ELF-1 (cell line): ENCODE measurements at places on chromosomes 7 and 10.

DNA sequence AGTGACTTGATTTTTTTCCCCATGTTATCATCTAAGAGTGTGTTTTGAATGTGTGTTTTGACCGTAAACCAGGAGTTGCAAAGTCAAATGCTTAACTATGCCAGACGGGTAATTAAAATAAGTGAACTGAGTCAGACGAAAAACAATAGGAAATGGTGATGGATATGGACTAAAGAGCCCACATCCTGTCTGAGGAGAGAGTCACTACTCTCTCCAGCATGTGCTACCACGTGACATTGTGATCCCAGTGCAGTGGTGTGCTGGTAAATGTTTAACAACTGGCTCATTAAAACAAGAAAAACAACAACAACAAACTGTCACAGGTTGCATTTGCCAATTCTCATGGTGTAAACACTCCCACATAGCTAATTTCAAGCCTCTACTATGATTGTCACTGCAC is 164.3 kb downstream of the SUGCT start:
- DNase-seq: peak; percentile 6

- no peak for DNase-seq
Observed at GRCh38 chr7:134879815-134880475, 100.5 kb downstream of the CALD1 start.

GRCh38 chr7:68857571-68857970 is 740.7 kb upstream of the AUTS2 start:
- DNase-seq: no peak

DNA sequence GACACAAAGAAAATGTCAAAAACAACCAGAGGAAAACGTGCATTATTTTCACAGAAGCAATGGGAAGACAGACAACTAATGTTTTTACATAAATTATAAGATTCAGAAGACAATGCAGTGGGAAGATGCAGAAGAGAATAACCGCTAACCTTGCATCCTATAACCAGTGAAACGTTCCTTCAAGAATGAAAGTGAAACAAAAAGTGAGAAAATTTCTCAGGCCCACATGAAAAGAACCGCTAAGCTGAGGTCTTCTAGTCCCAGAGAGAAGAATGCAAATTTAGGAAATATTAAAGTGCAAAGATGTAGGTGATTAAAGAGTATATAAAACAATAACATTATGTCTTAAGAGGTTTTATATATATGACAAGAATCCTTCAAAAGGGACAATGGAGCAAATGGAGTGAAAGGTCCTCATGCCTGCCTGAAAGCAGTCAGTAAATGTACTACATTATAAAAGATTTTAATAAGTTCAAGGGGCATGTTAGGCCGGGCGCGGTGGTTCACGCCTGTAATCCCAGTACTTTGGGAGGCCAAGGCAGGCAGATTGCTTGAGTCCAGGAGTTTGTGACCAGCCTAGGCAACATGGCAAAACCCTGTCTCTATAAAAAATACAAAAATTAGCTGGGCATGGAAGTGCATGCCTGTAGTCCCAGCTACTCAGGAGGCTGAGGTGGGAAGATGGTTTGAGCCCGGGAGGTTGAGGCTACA is 43.1 kb upstream of the DDC start:
- no peak for DNase-seq

GRCh38 chr7:47968847-47969774 is 10.3 kb downstream of the HUS1 start:
- DNase-seq: peak; percentile 80

DNA sequence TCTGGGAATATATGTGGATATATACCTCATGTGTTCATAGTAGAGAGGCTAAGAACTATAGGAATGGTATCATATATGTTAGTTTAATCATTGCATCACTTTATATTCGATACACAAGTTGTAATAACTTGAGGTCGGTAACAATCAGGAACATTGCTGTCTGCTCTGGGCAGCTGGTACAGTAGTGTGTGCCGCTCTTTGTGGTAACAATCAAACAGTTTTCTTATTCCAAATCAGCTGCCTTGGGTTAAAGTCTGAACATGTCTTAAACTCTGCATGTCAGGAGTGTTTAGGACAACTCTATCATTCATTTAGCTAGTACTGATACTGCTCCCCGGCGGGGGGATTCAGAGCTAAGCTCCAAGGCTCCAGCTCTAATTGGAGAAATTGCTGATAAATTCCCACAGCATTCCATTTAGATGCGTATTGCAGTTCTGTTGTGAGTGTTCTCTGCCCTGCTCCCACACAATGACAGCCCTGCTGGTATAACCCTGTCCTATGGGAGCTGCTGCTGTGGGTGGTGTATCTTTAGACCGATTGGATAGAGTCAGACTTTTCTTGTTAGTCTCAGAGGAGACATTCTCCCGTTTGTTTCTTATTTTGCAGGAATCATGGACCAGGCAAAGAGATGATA is 707.5 kb upstream of the FZD8 start:
- peak; percentile 62 for DNase-seq

GRCh38 chr7:8592167-8592566 is 158.8 kb downstream of the NXPH1 start:
- no peak for DNase-seq

DNA sequence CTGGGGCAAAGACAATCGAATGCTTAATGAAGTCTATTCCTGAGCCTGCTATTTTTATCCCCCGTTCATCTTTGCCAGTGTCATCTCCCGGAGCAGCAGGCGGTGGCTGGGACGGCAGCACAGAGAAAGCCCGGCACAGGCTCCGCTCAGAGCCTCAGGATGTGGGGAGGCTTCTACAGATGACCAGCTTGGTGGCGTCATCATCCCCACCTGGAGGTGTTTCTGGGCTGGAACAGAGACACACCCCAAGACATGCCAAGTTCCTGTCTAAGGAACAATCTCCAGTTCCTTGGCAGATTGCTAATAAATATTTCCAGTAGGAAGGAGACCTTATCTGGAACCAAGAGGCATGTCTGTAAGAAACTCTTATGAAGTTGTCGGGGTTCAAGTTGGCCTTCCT is 552.4 kb upstream of the MGMT start:
- no peak for DNase-seq

- no peak for DNase-seq
Observed at GRCh38 chr10:88032566-88032965, 169.1 kb downstream of the PTEN start.

DNA sequence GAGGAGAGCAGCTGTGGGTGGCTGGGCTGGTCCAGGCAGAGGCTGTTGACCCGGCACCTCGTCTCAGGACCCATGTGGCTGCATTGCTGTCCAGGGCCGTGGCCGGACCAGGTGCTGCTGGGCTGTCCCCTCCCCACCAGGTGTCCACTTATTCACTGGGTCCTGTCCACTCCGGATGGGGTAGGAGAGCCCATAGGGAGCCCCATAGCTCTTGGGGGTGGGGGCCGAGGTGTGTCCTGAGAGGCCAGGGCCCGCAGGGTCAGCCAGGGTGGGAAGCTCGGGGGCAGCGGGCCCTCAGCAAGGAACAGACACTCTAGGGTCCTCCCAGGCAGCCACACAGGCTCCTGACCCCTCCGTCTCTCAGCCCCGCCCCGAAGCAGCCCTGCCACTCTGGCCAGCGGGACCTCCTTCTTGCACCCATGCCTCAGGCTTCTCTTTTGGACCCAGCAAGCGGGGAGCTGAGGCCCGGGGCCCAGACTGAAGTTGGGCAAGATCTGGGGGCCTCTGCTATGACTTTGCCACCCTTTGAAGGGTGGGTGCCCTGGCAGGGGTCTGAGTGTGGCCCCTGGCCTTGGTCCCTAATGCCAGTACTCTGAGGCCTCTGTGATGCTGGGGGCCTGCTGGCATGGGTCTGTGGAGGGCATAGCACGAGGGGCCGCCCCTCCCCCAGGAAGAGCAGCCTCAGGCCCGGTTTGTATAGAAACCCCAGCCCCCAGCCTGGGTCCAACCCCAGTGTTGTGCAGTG is 86.4 kb downstream of the NKX6-2 start:
- DNase-seq: no peak
